ENCODE measurements at places on chromosomes 2 and 18.

DNA sequence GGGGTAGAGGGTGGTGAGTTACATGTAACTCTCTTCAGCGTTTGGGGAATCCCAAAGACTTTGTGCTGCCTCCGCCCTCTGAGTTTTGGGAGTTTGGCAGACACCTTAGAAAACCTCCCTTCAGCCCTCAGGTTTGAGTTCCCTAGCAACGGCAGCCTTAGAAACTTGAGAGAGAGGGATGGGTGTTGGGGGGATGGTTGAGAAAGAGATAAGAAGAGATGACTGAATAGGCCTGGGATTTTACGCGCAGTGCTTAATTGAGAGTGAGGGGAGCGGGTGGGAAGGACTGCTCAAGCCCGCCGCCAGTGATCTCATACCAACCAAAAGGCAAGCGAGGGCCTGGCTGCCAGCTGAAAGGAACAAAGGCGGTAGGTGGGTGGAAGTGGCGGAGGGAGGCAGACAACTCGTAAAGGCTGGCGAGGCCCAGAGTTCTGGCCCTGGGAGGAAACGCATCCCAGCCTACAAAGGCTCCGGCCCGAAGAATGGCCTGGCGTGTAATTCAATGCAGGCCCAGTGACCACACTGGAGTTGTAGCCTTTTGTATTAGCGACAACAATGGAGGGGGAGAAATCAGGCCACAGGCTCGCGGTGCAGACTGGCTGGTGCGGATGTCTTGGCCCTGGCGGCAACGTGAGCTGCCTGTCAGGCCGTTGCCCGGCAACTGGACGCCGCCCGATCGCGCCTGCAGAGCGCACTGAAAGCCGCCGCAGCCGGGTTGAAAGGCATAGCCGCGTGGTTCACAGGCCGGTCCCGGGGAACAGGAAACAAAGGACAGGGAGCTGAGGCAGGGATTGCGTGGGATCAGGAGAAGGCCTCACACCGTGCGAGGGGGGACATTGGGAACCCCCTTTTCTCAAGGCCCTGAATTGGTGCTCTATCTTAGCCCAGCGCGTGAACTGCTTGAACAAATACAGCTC lies 39.9 kb upstream of the DARS1 start:
- DNase-seq: peak; percentile 95

DNA sequence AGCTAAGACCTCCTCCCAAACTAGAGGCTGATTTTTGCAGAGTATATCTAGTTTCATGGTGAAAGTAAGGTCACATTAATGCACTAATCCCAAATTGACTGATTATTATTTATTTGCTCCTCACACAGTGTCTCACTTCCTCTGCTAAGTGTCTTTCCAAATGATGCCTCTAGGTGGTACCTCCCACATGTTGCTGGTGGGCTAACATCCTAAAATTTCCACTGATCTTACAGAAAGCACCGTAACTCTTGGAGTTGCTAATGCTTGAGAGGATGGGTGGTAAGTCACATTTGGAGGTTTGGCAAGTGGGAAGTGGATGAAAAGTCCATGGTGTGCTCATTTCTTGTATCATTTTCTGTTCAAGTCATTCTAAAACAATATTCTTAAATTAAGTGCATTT lies 428.7 kb upstream of the GYPC start:
- no peak for DNase-seq

DNA sequence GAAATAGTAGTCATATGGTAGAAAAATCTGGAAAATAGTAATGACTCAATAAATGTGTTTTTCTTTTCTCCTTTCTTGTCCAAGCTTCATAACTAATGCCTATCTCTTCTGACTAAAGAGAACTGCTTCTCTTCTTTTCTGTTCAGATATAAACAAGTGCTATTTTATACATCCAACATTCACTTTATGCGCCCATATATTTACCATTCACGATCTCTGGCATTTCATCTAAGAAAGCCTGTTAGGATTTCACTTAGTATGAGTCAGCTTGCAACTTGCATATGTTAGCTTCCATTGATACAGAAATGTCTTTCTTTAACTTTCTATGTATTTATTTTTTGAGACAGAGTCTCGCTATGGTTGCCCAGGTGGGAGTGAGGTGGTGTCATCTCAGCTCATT lies 224.9 kb downstream of the VAPA start:
- no peak for DNase-seq

DNA sequence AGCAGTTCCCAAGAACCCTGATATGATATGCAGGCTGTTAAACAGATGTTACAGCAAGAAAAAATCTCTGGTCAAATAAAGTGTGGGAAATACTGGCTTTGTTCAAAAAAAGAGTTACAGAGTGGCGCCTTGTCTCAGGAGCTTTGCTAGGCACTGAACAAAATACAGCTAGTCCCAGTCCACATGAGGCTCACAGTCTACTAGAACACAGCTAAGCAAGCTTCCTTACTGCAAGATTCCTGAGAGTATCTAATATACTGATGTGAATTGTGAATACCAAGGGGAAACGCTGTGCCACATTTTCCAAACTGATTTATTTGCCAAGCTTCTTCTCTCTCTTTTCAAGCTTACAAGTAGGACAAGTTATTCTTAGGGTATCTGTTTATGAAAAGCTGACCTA lies 188.8 kb upstream of the NABP1 start:
- no peak for DNase-seq

DNA sequence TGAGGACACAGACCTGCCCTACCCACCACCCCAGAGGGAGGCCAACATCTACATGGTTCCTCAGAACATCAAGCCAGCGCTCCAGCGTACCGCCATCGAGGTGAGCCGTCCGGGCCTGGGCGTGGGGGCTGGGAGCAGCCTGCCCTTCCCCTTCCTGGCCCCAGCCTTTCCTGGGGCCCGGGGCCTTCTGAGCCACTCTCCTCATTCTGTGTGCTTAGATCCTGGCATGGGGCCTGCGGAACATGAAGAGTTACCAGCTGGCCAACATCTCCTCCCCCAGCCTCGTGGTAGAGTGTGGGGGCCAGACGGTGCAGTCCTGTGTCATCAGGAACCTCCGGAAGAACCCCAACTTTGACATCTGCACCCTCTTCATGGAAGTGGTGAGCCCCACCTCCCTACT lies 157.9 kb downstream of the DYSF start:
- no peak for DNase-seq
